ENCODE measurements at places on chromosomes 11 and 22.

DNA sequence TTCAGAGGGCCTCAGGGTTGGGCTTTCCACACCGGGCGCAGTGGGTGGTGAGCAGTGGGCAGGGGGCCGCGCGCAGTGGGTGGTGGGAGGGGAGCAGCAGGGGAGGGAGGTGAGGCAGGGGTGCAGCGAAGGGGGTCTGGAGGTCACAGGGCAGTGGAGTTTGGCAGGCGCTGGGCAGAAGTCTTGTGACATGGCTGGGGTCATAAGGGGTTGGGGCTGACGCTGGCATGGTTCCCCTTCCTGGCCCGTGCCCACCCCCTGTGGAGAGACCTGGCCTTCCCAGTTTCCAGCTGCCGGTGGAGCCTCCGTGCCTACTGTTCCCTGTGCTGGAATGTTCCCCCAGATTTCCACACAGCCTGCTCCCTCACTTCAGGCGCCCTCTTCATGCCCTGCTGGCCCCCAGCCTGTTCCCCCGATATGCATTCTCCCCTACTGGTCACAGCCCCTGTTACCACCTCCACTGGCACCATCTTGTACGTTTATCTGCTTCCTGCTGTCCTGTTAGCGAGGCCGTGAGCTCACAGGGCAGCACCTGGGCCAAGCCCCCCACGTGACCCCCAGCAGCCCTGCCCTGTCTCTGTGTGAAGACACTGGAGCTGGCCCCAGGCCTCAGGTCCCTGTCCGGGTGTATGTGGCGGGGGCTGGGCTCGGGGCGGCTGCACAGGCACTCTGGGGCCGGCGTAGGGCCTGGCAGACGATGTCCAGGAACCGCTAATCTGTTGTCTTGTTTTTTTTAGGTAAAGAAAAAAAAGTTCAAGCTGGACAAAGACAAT, 111.6 kb downstream of the KCNQ1OT1 start:
- DNase-seq = no peak

DNA sequence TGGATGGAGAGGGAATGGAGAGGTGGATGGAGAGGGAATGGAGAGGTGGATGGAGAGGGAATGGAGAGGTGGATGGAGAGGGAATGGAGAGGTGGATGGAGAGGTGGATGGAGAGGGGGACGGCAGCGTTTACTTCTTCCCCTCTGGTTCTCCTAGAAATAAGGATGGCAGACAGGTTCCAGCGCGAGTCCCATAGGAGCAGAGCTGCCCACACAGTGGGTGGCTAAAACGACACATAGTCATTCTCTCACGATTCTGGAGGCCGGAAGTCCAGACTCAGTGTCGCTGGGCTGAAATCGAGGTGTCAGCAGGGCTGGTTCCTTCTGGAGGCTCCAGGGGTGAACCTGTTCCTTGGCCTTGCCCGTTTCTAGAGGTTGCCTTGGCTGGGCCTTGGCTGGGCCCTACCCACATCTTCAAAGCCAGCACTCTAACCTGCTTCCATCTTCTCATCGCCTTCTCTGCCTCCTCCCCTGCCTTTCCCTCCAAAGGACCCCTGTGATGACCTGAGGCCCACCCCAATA, 12.7 kb upstream of the CTSD start:
- no peak for DNase-seq

GRCh38 chr11:8997451-8997850, 6.3 kb downstream of the NRIP3 start:
- DNase-seq = no peak

- no peak for DNase-seq
Observed at GRCh38 chr22:49577168-49578060, 250.3 kb downstream of the BRD1 start.

DNA sequence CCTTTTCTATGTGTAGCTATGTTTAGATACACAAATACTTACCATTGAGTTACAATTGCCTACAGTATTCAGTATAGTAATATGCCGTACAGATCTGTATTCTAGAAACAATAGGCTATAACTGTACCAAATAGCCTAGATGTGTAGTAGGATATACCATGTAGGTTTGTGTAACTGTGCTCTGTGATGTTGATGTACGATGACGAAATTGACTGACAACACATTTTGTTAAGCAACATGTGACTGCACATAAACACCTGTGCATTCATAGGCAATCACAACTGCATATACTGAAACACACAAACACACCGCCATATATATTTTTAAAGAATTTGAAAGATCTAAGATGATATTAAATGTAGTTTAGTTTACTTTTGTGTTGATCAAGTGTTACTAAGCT, 60.4 kb downstream of the TEAD1 start:
- no peak for DNase-seq

DNA sequence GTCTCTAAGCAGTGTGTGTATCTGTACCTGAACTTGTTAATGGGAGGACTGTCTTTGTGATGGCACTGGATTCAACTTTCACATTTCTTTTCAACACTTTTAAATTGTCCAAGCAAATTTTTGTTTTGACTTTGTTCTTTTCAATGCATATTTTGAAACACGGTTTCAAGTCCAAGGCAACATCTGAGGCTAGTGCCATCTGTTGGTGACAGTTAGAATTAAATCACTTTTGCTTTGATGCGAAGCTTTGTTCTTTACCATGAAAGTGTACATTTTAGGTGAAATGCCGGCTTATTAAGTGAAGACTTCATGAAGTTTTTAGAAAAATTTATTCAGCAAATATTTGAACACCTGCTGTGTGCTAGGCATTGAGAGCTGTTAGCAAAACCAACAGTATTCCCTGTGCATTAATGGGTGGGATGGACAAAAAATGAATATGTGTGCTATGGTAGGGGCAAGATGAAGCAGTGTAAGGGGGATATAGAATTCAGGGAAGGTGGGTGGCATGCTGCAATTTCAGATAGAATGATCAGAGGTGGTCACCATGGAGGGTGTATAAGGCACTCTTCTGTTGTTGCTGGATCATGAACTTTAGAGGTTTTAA, 70.2 kb downstream of the DDX10 start:
- DNase-seq = no peak

DNA sequence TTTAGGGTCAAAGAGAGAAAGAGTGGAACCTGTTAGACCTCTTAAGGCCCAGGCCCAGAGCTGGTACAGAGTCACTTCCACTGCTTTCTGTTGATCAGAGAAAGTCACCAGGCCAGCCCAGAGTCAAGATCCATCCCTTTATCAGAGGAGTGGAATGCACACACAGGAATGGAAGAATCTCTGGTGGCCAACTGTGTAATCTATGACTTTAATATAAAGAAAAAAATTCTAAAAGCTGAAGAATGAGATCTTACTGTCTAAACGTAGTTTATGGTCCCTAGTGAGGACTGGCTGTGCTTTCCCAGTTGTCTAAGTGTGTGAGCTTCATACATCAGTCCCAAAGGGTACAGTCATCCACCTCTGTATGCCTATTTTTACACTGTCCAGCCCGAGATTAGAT, 51.0 kb downstream of the PPFIBP2 start:
- no peak for DNase-seq

- no peak for DNase-seq
Observed at GRCh38 chr11:86637988-86638387, 34.4 kb downstream of the ME3 start.

DNA sequence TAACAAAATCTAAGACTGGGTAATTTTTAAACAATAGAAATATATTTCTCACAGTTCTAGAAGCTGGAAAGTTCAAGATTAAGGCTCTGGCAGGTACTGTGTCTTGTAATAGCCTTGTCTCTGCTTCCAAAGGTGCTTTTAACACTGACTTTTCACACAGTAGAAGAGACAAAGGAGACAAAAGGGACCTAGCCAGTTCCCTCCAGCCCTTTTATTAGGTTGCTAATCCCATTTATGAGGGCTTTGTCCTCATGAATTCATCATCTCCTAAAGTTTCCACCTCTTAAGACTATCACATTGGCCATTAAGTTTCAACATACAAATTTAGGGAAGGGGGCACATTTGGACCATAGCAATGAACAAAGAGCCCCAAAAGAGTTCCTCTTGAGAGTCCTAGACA, 40.7 kb downstream of the FAM181B start:
- no peak for DNase-seq

GRCh38 chr11:122478986-122479385, 176.5 kb upstream of the UBASH3B start:
- DNase-seq = no peak

GRCh38 chr11:60119710-60120109, 31.2 kb downstream of the MS4A2 start:
- DNase-seq = no peak

- DNase-seq = no peak
Observed at GRCh38 chr11:90757849-90758494, 535.1 kb upstream of the CHORDC1 start.

GRCh38 chr22:28873183-28873963, 10.0 kb upstream of the ZNRF3 start:
- no peak for DNase-seq

- DNase-seq = no peak
Observed at GRCh38 chr22:47061226-47061625, 298.8 kb downstream of the TBC1D22A start.

DNA sequence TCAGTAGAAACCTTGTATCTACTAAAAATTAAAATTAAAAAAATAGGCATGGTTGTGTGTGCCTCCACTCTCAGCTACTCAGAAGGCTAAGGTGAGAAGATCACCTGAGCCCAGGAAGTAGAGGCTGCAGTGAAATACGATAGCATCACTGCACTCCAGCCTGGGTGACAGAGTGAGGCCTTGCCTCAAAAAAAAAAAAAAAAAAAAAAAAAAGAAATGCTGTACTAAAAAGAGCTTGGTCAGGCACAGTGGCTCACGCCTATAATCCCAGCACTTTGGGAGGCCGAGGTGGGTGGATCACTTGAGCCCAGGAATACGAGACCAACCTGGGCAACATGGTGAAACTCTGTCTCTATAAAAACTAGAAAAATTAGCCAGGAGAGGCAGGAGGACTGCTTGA, 36.5 kb downstream of the SBF2 start:
- no peak for DNase-seq

DNA sequence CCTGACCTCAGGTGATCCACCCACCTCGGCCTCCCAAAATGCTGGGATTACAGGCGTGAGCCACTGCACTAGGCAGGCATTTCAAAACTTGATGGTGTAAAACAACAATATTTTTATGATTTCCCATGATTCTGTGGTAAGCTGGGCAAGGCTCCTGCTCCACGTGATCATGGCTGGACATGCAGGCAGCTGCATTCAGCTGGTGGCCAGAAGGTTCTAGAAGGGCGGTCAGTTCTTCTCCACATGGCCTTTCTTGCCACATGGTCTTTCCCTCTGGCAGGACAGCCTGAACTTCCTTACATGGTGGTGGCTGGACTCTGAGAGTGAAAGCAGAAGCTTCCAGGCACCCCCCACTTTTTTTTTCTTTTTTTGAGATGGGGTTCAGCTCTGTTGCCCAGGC, 9.9 kb upstream of the RASD2 start:
- no peak for DNase-seq

GRCh38 chr11:19216709-19217374, 15.1 kb upstream of the CSRP3 start:
- no peak for DNase-seq

DNA sequence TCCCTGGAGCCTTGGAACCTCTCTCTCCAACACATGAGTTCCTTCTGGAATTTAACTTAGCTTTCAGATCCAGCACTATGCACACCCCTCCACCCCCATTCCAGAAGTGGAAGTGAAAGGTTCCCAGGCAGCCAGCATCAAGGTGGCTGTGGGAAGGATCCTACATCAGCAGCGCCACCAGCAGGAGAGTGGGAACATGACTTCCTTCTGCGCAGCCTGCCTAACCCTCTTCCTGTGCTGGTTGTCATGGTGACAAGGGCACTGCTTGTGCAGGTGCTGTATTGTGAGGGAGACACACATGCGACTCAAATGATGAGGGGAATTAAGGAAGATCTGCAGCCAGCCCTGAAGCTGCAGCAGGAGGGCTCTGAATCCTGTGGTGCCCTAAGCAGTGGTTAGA, 904.5 kb upstream of the API5 start:
- no peak for DNase-seq

DNA sequence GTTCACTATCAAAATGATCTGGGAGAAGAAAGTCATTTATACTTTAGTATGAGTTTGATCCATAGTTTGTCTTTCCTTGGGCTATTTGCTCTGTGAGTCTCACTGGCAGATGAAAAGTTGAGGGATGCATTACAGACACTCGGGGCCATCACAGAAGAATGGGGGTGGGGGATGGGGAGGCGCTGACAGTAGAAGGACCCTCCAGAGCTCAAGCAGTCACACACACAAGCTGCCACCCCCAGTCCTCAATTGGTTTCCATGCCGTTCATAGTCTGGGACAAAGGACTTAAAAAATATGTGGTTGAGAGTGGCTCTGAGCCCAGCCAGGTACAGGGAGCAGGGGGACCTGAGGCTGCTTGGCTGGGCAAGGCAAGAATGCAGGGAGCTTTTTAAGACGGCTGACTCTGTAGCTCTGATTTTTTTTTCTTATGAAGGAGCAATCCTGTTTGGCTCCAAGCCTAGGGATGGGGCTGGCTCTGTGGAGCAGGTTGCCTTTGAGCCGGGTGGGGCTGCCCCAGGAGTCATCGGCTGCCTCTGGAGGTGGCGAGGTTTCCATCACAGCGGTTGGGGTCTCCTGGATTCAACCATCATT, 13.3 kb upstream of the ANO1 start:
- DNase-seq = no peak

- no peak for DNase-seq
Observed at GRCh38 chr22:38313384-38313955, 3.8 kb downstream of the CSNK1E start.

DNA sequence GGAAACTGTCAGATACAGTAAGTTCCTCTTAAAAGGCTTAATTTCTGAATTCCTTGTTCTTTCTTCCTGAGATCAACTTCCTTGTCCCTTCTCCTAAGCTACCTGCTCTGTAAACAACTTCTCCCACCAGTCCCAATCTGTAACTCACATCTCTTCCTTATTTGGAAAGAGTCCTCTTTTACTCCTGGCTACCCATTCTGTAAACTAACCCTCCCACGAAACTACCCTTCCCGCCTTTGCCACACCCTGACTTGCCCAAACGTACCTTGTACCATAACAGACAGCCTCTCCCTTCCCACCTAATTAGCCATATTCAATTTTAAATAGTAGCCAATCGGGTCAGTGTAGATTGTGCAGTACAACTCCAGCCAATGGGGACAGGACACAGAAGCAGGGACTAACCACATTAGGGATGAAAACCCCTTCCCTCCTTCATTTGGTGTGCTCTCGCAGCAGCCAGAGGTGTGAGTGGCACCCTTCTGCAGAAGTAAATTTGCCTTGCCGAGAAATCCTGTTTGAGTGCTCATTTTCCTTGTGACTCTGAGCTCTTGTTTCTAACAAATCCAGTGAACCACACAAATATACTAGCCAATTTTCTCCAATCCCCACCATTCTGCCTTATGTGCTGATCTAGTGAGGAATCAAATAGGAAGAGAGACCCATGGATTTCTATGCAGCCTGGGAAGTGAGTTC, 49.5 kb downstream of the ZNF280B start:
- DNase-seq = no peak

Measured in NCI-H1048 (cell line).